Stimulated activated CD4-positive, alpha-beta T cell treated with anti-CD3 and anti-CD28 coated beads, Interleukin-15, amount 100 ng/mL, for 1 hour (primary cell): ENCODE measurements at places on chromosomes 4 and X.

GRCh38 chr4:48343551-48343950 lies 2.2 kb downstream of the SLAIN2 start:
- no peak for DNase-seq

DNA sequence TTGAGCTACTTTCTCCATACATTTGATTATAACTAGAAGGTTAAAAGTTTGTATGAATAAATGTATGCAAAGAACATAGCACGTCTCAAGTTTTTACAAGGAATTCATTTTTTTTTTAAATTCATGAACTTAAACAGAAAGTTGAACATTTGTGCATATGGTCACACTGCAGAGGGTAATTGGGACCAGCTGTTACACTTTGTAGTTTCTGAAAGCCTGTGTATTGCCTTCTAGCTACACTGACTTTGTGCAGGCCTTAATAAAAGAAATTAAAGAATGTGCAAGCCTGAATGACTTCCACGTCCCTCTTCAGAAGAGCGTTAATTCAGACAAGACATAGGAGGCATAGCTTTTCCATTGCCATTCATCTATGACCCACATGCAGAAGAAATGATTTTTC lies 153.1 kb upstream of the PCDH18 start:
- DNase-seq = no peak

GRCh38 chrX:88944661-88945060 lies 197.6 kb downstream of the CPXCR1 start:
- no peak for DNase-seq

DNA sequence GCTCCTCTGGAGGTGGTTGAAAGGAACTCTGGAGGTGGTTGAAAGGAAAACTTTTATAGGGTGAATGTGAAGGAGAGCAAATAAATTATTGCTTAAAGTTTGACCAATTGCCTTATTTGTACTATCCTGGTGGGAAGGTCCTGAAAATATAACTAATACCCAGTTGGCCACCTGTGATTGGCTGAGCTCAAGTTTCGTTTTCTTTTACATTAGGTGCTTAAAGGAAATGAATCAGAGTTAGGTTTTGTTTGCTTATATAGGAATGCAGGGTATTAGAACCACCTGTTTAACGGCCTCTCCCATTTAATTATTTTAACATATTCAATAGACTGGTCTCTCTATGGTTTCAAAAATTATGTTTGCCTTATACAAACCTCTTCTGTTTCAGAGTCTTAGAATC lies 497.6 kb downstream of the PRR32 start:
- no peak for DNase-seq

- DNase-seq = no peak
These were observed 32.0 kb downstream of the PTPN13 start for GRCh38 chr4:86626066-86626465.

- DNase-seq = no peak
These were observed 300.2 kb downstream of the USP46 start for GRCh38 chr4:52358883-52359321.

GRCh38 chr4:173365359-173365996 lies 5.3 kb upstream of the SAP30 start:
- no peak for DNase-seq

GRCh38 chrX:137178392-137178791 lies 144.6 kb upstream of the GPR101 start:
- DNase-seq = no peak

DNA sequence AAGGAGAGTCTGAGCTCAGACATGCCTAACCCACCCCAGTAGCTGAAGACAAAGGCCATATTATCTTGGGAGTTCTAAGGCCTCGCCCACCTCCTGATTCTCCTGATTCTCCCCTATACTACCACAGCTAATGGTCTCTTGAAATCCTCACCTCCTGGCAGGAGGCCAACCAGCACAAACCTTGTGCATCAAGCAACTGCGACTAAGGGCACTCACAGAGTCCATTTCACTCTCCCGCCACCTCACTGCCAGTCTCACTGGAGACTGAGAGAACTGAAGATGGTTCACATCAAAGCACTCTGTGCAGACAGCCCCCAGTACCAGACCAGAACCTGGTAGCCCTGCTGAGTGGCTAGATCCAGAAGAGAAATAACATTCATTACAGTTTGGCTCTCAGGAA lies 102.1 kb upstream of the KLF8 start:
- no peak for DNase-seq

DNA sequence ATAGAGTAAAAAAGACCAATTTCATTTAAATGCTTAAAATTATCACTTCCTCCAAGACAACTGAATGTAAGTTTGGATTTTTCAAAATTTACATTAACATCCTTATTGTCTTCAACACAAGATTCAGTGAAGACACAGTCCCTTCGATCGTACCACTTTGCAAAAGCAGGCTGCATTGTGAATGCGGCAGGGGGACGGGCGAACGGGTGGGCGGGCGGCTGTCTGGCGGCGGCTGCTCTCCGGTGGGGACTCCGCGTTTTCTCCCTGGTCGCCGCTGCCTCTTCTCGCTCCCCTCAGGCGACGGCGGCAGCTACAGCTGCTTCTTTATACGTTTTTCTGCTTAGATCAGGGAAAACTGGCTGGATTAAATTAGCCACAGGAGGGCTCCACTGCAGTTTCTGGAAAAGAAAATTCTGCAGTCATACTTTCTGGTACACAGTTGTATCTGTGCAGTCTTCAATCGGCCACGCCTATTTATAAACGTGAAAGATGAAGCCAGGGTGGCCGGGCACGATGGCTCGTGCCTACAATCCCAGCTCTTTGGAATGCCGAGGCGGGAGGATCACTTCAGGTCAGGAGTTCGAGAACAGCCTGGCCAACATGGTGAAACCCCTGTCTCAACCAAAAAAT lies 33.9 kb upstream of the HPF1 start:
- peak; percentile 1 for DNase-seq

DNA sequence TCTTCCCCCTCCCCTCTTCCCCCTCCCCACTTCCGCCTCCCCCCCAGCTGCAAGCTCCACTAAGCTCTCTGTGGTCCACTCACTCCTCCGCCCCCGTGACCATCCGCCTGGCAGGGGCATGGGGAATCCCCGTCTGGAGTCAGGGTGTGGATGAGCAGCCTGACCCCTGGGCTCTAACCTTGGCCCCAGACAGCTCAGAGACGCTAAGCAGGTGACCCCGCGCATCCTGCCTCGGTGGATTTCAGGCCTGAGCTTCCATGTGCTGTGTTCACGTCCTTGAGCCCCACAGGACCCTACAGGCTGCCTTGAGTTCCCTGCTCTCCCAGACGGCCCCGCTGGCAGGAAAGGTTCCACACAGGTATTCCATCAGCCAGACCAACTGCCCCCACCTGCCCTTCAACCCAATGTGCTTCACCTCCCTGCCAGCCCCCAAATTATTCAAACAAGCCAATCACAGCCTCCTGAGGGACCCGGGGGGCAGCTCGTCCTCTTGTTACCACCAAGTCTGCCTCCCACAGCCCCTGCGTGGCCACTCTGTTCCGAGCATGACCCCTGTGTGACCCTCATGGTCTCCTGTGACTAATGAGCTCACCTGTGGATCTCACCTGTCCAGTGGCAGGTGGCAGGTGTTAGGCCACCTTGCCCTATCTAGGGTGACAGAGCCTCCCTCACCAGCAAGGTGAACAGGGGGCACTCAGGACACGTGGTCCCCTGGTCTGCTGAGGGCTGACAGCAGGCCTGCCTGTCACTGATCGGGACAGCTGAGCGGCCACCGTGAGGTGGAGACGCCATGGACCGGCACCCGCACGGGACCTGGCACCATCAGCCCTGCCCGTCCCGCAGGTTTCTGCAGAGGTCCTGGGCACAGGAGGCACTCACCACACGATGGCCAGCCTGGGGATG lies 73.2 kb upstream of the MXD4 start:
- DNase-seq = no peak

DNA sequence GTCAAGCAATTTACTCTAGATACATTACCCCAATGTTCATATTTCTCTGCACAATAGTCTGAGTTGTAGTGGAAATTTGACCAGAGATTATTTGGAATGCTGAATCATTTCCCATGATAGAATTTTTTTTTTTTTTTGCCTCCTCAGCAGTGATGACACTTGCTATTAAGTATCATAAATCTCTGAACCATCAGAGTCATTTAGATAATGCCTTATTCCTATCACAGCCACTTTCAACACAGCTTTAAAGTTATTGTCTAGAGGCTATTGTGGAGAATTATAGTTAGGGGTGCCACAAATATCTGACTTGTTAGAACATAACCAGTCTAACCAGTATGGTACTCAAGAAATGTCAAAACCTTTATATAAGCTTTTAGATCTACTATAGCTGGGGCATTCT lies 79.8 kb downstream of the LCORL start:
- DNase-seq = no peak

DNA sequence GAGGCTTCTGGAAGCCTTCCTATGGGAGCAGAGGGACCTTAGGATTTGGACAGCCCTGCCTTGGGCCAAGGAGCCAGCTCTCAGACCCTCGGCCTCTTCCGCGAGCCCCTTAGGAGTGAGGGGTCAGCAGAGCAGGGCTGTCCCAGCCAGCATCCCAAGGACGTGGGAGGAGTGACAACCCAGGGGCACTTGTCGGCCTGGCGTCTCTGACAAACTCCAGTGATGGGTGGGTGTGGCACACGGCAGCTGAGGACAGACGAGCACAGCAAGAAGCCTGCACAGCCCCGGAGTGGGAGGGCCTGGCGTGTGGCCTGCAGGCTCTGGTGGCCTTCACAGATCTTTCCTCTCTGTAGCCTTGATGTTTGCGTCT lies 11.6 kb upstream of the TNIP2 start:
- no peak for DNase-seq

DNA sequence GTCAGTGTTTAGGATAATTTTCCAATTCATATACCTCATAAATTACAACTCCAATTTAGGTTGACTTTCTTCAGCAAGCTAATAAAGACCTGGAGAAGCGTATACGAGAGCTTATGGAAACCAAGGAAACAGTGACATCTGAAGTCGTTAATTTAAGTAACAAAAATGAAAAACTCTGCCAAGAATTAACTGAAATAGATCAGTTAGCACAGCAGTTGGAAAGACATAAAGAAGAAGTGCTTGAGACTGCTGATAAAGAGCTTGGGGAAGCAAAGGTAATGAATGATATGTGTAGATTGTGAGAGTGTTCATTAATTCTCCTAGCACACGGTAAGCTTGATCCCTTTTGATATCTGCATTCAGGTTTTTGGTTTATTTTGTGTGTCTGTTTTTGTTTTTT lies 16.8 kb downstream of the CEP135 start:
- DNase-seq = no peak

DNA sequence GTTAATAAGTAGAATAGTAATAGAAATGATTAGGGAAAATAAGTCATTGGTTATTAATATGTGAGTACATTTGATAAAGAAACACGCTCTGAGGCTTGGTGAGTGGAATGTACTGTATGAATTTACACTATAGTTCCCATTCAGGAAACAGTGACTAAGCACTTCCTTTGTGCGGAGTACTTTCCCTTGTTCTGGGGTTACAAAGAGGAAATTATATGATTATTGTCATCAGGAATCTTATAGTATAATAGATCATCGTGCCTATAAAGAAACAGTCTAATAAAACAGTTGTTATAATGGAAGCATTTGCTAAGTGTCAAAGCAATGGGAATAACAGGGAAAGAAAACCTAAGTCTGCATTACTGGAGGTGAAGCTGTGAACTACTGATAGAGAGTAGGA lies 138.0 kb downstream of the RPA4 start:
- no peak for DNase-seq

GRCh38 chr4:147863808-147864472 lies 132.1 kb downstream of the ARHGAP10 start:
- no peak for DNase-seq

DNA sequence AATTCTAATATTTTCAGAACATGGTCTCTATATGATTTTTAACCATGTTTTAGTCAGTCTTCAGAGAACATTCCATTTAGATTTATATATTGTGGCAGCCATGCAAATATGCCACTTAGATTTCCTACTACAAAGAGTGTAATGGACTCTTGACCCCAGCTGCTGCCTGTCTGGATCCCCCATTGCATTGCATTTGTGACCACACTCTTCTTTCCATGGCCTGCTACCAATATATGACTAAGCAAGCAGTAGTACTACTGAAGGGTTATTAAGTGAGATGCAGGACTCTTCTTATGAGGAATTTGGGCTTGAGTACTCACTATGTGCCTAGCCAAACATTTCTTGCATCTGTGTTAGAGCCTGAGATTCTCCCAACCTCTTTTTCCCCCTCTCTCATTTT lies 306.8 kb downstream of the PDHA2 start:
- DNase-seq = no peak

- DNase-seq = no peak
These were observed 136.5 kb downstream of the PRKX start for GRCh38 chrX:3576886-3577501.

- DNase-seq = no peak
These were observed 69.2 kb downstream of the KIT start for GRCh38 chr4:54726907-54727306.

- DNase-seq = no peak
These were observed 1.1 kb downstream of the PCSK1N start for GRCh38 chrX:48834383-48834709.

DNA sequence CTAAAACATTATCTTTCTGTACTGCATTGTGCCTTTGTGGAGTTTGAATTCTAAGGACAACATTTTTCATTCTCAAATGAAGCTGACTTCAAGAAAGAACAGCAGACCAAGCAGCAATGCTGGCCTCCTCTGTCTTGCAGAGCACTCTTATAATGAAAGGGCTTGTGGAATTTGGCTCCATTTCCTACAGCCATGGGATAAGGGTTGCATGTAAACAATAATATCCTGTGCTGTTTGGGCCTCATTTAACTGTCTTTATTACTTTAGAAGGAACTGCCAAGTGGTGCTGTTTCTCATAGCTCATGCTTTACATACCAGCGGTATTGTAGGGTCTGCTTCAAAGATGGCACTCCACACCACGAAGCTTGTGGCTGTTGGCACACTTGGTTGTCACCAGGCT lies 111.4 kb upstream of the EOLA2 start:
- DNase-seq = no peak

DNA sequence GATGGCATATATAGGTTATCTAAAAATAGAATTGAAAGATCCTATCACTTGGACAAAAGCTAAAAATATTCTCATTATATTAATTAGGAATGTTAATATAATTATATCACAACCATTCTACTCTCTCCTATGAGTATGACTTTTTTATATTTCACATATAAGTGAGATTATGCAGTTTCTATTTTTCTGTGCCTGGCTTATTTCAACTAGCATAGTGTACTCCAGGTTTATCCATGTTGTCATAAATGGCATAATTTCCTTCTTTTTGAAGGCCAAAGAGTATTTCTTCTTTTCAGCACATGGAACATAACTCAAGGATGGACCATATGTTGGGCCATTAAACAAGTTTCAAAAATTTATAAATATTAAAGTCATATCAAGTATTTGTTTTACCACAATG lies 421.2 kb upstream of the CTSO start:
- no peak for DNase-seq

GRCh38 chr4:156811286-156811685 lies 160.3 kb downstream of the PDGFC start:
- DNase-seq = no peak

- DNase-seq = no peak
These were observed 41.9 kb downstream of the MID1 start for GRCh38 chrX:10578527-10578926.

DNA sequence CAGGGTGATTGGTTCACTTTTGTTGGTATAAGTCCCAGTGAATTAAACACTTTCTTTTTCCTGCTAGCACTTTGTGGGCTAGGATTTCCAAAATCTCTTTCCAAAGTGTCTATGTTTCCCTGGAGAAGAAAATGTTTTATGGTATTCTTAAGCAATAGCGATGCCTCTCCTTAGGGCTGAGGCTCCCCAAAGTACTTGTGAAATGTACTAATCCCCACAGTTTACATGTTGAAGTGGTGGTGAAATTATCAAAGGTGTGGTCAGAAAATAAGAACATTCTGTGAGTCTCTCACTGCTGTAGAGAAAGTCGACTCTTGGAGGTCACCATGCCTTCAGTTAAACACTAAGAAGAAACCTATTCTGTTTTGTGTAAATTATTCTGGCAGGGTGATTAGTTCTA lies 51.5 kb upstream of the AMELX start:
- no peak for DNase-seq
